ENCODE measurements at places on chromosomes 16 and 17. TPM values are rescaled to one million over a fixed set of nuclear protein-coding genes. Genes with fewer than 3 reads are reported as not detected.

DNA sequence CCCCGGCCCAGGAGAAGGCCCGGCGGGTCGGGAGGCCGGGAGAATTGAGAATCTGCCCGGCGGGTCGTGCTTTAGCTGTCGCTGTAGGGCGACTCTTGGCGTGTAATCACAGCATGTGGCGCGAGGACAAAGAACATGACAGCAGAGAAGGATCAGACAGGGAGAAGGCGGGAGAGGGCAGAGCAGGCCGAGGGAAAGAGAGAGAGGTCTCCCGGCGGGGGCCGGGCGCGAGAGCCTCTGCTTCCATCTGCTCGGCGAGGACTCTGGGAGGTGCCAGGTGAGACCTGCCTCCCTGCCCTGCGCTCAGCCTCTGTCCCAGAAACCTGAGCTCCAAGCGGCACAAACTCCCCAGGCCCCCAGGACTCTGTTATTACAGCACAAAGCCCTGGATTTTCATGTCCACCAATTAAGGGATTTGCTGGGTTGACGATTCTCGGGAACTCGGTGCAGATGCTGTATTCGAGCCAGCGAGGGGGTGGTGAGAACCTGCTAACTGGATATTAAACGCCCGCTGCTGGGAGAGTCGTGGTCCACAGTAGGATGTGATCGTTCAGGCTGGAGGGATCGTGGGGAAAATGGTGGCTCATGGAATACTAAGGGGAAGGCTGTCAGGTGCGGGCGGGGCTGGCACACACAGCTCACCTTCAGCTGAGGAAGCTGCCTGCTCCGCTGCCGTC lies 172.0 kb upstream of the CIBAR2 start:
- DNase-seq = no peak

- DNase-seq = no peak
These were observed 14.8 kb downstream of the PLD6 start for GRCh38 chr17:17191346-17191792.

- no peak for DNase-seq
These were observed 59.8 kb upstream of the ARL4D start for GRCh38 chr17:43338886-43339516.

DNA sequence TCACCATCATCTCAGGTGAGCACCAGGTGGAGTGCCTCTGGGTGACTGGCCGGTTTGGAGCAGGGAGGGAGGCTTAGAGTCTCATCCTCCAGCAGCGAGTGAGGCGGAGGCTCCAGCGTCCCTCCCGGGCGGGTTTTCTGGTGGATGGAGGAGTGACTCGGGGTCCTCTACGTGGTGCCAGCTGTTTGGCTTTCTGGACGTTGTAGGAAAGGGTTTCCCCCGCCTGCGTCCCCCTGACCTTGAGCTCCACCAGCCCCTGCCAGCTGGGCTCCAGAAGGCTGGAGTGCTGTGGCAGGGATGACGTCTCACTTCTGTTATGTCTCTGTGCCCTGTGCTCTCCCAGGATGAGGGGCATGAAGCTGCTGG lies 522 bp downstream of the DNASE1 start:
- no peak for DNase-seq

DNA sequence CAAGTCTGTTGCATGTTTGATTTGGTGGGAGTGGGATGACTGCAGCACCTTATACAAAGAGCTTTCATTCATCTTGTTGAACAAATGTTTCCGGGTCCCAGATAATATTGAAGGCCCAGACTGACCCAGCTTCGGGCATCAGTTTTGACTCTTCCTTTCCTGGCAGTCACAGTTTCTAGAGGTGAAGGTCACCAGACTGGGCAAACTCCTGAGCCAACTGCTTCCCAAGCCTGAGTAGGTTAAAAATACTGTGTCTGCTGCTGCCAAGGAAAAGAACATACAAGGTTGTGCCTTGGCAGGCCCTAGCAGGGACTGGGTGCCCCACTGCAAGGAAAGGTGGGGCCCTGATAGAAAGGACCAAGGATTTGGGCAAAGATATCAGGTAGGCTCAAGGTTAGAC lies 4.5 kb downstream of the BCKDK start:
- DNase-seq = no peak

DNA sequence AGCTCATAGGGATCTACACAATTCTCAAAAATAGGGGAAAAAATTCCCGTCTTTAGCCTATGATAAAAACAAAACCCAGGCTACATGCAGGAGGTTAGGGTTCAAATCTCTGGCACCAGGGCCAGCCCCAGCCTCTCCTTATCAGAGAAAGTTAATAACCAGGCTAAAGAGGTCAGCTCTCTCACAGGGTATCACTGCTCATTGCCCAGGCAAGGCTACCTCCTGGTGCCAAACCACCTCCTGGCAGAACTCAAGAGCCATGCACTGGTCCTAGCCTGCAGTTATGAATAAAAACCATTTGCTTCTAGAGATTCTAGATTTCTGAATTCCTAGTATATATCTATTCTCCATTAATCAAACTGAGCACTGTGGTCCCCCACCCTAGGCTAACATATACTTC lies 65.8 kb downstream of the CREBBP start:
- no peak for DNase-seq

GRCh38 chr17:73551759-73552158 lies 92.5 kb downstream of the SDK2 start:
- no peak for DNase-seq

- no peak for DNase-seq
These were observed 14.0 kb downstream of the ANKRD11 start for GRCh38 chr16:89476379-89476778.

The CDH1 gene
- 87.4 TPM for polyA plus RNA-seq

The C1QTNF8 gene
- not detected for polyA plus RNA-seq

The ACSM2A gene
- 102 TPM for polyA plus RNA-seq

The UTS2R gene
- polyA plus RNA-seq = 0.71 TPM

The TBX4 gene
- 0.21 TPM for polyA plus RNA-seq

The VMO1 gene
- polyA plus RNA-seq = 0.74 TPM

The EFNB3 gene
- 23.8 TPM for polyA plus RNA-seq

The TERB1 gene
- polyA plus RNA-seq = 0.18 TPM

The KRTAP4-4 gene
- not detected for polyA plus RNA-seq

Measured in renal pelvis (tissue), 12 donors.